ENCODE measurements at places on chromosomes 12 and 14. TPM values are rescaled to one million over a fixed set of nuclear protein-coding genes. Genes with fewer than 3 reads are reported as not detected.

DNA sequence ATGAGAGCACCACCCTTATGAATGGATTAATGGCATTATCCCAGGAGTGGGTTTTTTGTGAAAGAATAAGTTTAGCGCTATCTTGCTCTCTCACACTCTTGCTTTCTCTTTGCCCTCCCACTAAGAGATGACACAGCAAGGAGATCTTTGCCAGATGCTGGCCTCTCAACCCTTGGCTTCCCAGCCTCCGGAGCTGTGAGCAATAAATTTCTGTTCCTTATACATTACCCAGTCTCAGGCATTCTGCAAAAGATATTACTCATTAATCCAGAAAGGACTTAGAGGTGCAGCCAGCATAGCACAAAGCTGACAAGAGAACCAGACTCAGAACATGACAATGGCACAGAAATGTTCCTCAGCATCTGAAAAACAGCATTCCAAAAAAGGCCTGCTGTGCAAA lies 190.6 kb downstream of the ITPR2 start:
- no peak for DNase-seq

DNA sequence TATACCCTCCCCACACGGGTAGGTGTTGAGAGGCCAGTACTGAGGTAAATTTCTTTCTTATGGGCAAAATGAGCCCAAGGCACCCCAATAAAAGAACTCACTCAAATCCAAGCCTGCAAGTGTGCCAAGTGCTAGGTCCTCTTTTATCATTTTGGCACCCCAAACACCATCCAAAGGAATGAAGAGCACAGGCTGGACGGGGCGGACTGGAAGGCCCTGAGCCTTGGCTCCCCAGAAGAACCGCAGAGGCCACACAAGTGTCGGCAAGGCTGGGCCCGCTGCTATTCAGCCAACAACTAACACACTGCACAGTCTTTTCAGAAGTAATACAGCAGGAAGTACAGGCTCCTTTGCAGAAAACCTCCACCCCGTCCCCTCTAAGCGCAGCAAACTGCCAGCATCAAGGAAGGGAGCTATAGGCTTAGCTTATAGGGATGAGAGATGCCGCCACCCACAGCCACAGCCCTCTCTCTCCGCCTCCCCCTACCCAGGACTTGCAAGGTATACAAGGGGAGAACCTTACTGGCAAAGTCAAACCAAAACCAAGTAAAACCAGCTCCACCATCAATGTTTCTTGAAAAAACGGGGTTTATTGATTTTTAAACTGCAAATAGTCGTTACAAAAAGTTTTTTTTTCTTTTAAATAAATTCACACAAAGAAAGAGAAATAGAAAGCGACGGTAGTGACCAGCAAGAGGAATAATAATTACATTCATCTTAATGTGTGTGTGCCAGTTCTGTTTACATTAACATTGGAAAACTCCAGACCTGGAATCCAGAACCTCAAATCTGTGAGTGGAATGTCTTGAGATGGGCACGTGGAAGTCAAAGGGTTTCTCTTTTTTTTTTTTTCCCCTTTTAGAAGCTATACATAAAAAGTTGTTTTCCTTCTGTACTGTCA lies 5.5 kb downstream of the ZFP36L1 start:
- no peak for DNase-seq

DNA sequence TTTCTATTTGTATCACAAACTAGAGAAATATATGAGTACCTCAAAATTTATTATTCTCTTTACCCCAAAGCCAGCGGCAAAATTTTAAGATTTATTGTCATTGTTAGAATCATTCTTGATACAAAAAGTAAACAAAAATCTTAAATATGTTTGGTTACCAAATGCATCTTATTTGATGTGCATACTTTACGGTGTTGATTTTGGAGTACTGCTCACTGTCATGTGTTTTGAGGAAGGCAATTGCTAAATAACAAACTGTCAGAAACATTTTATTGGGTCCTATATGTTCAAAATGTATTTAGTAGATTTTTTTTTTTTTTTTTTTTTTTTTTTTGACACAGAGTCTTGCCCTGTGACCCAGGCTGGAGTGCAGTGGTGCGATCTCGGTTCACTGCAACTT lies 124.9 kb downstream of the PTPRR start:
- DNase-seq, result no peak

The HOXC11 gene
- not detected for total RNA-seq

- DNase-seq, result peak; percentile 14
Measured at GRCh38 chr12:49893753-49894750, 9.6 kb downstream of the FAIM2 start.

DNA sequence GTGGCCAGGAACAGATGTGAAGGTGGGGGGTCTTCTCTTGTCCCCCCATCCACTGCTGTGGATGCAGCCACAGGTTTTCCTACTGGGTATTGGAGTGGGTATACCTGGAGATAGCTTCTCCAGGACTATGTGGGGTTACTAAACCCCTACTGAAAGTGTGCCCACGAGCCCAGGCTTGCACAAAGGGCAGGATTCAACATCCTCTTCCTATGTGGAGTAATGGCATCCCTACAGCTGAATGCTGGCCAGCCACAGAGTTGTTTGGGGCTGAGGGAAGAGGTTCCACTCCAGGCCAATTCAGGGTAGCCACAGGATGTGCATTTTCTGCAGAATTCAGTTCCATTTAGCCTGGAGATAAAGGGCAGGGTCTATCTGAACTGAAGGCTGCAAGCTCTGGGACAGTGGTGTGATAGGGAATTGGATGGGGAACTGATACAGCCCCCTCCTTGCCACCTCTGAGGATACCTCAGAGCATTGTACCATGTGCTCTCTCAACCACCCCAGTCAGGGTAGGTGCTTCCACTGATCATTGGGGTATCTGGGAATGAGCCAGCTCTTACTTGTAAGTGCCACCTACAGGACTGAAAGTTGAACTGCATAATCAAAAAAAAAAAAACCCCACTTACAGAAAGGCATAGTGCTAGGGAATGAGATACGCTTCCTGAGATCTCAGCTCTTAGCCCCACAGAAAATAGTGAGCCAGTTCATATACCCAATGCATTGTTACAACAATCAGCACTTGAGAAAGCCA lies 187.1 kb downstream of the KITLG start:
- no peak for DNase-seq

GRCh38 chr12:80580254-80580653 lies 127.2 kb upstream of the MYF6 start:
- DNase-seq, result no peak

DNA sequence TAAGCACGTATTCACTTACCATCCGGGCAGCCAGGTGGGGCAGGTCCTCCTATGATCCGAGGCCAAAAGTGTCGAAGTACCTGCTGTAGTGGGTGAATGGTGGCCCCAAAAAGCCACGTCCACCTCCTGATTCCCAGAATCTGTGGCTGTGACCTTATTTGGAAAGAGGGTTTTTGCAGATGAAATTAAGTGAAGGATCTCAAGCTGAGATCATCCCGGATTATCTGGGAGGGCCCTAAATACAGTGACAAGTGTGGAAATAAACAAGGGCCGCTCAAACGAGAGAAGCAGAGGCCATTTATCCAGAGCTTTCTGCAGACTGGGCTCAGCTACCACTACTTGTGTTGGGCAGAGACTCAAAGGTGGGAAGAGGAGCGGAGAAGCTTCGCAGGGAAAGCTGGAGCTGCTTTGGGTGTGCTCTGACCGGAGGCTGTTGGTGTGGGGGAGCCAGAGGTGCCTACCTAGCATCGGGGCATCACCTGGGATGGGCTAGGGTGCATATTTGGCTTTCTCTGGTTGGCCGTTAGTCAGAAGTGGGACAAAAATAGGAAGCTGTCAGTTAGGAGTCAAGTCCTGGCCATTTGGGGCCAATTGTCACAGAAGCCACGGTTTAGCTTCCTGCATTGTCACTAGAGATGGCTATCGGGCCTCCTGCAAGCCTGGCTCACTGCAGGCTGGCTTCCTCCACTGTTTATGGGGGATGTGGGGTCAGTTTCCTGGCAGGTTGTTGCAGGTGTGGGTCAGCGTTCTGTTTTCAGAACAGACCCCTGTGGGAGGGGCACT lies 27.8 kb upstream of the DLK1 start:
- DNase-seq, result no peak

The FGF23 gene
- total RNA-seq, result not detected

The CCDC196 gene
- not detected for total RNA-seq

- DNase-seq, result no peak
Measured at GRCh38 chr12:69901221-69901905, 76.3 kb downstream of the MYRFL start.

The DBX2 gene
- 0.50 TPM for total RNA-seq

- no peak for DNase-seq
Measured at GRCh38 chr12:62649412-62650138, 182.9 kb downstream of the MON2 start.

DNA sequence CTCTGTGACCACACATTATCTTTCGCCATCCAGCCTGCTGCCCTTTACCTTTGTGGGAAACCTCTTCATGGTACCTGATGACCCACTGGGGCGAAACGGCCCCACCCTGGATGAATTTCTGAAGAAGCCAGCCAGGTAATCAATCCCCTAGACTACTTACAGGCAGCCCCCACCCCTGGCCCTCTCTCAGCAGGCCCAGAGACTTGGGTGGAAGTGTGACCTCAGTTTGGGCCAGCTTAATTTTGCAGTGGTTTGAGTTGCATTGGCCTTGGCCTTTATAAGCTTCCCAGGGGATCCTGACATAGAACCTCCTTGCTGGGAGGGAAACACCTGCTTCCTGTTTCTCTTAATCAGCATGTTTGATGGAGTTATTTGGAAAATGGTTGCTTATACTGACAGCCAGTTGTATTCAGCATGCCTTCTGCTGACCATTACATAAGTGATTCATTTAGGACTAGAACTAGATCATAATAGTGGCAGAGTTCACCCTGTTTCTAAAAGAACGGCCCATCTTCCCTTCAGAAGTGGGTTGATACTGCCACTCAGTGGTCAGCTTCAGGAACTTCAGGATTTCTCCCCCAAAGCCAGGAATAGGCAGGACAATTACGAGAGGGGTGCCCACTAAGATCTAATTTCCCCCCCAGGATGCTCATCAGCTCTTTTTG lies 6.1 kb downstream of the SDR39U1 start:
- DNase-seq, result no peak

The EIF2S3B gene
- 0.65 TPM for total RNA-seq

- no peak for DNase-seq
Measured at GRCh38 chr12:115000038-115000437, 316.1 kb upstream of the TBX3 start.

GRCh38 chr14:43937001-43937400 lies 570.1 kb downstream of the FSCB start:
- DNase-seq, result no peak

DNA sequence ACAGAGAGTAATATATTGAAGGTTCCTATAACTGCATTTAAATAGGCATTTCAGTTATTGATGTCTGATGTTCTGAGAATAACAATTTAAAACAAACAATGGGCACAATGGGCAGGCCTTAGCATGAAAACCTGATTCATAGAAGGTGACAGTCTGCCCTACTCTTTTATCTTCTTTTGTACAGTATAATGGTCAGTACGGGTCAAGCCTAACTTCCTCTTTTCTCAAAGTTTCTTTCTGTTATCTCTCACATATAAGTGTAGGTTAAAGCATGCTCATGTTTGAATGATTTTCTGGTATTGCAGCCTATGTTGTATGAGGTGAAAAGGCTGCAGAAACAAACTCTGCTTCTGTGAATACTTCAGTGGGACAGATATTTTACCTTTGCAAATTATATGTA lies 14.2 kb downstream of the FKBP3 start:
- no peak for DNase-seq

GRCh38 chr12:117143008-117143532 lies 43.9 kb upstream of the TESC start:
- no peak for DNase-seq

DNA sequence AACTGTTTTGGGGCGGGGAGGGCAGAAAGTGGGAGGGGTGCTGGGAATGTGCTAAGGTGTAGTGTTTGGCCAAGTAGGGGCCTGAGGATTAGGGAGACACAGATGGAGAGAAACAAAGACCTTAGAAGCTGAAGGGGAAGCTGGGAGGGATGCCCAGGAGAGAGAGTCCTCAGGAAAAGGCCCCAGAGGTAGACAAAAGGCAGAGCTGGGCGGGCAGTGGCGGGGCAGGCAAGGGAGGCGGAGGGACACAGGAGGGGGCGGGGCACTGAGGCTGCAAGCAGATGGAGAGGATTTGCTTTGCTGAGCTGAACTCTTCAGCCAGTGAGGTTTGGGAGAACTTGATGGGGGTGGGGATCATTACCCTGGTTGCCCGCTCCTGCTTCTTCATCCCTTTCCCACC lies 2.8 kb downstream of the PTMS start:
- no peak for DNase-seq

The EML5 gene
- total RNA-seq, result 0.56 TPM

GRCh38 chr14:61215222-61216020 lies 65.7 kb downstream of the TMEM30B start:
- DNase-seq, result no peak

The ALG10B gene
- 8.3 TPM for total RNA-seq

GRCh38 chr14:55192054-55192621 lies 753 bp upstream of the DLGAP5 start:
- no peak for DNase-seq

The ADAM21 gene
- 0.10 TPM for total RNA-seq

DNA sequence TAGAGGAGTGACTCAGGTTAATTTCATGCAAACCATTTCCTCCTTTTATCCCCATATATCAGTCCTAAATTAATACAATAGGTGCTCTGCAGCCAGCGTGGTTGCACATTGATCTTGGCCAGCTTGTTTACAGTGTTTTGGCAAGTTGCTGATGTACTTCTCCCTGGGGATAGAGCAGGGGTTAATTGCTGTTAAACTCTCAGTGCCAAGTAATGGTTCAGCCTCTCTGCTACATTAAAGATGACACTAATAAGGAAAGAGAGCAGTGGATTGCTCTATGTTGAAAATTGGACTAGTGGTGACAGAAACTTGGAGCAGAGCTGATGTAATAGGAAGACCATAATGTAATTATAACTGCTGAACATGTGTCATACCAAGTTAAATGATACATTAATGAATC lies 717.5 kb downstream of the RERGL start:
- DNase-seq, result no peak

- DNase-seq, result no peak
Measured at GRCh38 chr12:105569886-105570285, 239.4 kb downstream of the C12orf75 start.

The PROX2 gene
- not detected for total RNA-seq

The NDUFB1 gene
- 436 TPM for total RNA-seq

- no peak for DNase-seq
Measured at GRCh38 chr14:65434216-65434850, 21.8 kb downstream of the FUT8 start.

GRCh38 chr14:101078170-101078891 lies 174.8 kb upstream of the RTL1 start:
- DNase-seq, result no peak

The MVK gene
- total RNA-seq, result 12.6 TPM

GRCh38 chr12:55729819-55730818 lies 1.3 kb upstream of the CD63 start:
- no peak for DNase-seq

DNA sequence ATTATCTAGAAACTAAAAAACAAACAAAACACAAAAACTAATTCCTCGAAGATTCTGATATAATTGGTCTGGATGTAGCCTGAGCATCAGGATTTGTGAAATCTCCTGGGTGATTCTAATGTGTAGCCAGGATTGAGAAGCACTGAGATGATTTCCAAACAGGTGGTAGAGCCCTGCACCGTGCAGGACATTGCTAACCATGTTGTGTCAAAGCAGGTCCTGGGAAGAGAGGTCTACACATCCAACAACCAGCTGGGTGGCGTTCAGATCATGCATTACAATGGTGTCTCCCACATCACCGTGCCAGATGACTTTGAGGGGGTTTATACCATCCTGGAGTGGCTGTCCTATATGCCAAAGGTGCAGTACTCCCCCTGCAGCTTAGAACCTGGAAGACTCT lies 56.3 kb downstream of the FOXN4 start:
- DNase-seq, result no peak
